HAP-1 (cell line): ENCODE measurements at places on chromosomes 2 and 18.

- DNase-seq, result no peak
These were observed 334.6 kb upstream of the LRATD1 start for GRCh38 chr2:14297906-14298305.

DNA sequence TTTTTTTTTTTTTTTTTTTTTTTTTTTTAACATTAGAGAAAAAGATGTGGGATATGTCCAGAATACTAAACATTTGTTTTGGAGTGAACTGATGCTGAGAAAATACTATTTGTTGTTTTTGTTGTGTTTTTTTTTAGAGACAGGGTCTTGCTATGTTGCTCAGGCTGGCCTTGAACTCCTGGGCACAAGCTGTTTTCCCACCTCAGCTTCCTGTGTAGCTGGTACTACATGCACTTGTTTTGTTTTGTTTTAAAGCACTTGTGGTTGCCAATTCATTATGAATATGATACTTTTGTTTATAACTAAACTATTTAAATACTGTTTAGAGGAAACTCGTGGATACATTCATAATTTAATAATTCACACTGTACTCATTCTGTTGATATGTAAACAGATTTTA lies 33.4 kb upstream of the DYSF start:
- DNase-seq, result no peak

DNA sequence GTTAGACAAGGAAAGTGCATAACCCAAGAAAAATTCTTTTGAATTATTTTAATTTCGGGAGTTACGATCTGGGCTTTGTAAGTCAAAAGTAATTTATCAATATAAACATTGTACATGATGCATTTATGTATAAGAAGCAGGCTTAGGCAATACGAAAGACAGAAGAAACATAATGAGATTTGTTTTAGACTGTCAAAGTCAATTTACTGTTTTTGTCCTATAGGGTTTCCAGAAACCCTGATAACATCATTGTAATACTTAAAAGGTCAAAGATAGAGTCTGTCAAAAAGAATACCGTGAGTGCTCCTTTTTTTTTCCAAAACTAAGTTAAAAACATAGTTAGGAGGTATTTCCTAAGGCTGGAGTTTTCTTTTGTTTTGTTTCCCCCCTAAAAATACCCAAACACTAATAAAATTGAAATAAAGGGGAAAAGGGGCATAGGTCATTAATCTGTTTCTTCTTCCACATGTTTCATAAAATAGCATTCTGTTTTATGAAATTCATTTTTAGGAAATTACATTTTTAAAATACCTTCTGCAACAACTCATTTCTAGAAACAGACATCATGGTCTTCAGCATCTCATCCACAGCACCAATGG lies 16.1 kb downstream of the C1D start:
- DNase-seq, result no peak

DNA sequence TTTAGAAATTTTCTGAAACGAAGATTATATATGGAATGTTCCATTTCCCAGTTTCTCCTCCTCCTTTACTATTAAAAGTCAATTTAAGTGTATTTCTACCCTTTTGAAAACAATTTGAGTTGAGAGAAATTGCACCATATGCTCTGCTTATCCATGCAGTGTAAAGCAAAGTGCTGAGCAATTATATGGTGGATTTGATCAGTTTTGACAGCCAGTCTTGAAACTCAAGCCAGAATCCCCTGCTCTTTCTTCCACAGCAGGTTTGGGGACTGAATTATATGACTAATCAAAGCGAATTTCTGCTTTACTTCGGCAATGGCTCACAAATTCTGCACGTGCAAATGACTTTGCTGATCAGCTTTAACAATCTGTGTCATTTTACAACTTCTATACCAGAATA lies 1183.6 kb downstream of the LRP1B start:
- no peak for DNase-seq

- DNase-seq, result no peak
These were observed 62.7 kb downstream of the ADD2 start for GRCh38 chr2:70705160-70705850.
